A549 (cell line): ENCODE measurements at places on chromosomes 16 and 17. TPM values are rescaled to one million over a fixed set of nuclear protein-coding genes. Genes with fewer than 3 reads are reported as not detected.

Gene TXNDC11
- polyA plus RNA-seq = 22.7 to 26.3 TPM (median 24.1 TPM) in 3 replicates

Gene RAC3
- polyA plus RNA-seq = 19.9 to 21.0 TPM (median 20.4 TPM) in 3 replicates

Gene ADAD2
- not detected in 3 replicates for polyA plus RNA-seq

Gene PIRT
- not detected in 3 replicates for polyA plus RNA-seq

Gene C17orf100
- 2.4 to 3.1 TPM (median 2.6 TPM) in 3 replicates for polyA plus RNA-seq

Gene RHBDL1
- 1.2 to 1.6 TPM (median 1.4 TPM) in 3 replicates for polyA plus RNA-seq

Gene OTOP3
- not detected in 3 replicates for polyA plus RNA-seq

Gene CAVIN1
- 371 to 416 TPM (median 377 TPM) in 3 replicates for polyA plus RNA-seq

Gene CEP131
- polyA plus RNA-seq = 10.3 to 11.5 TPM (median 10.5 TPM) in 3 replicates

Gene GPR139
- polyA plus RNA-seq = not detected in 3 replicates

Gene SDR42E1
- polyA plus RNA-seq = 1.3 to 1.7 TPM (median 1.4 TPM) in 3 replicates

Gene TP53TG3
- polyA plus RNA-seq = 0.87 to 1.0 TPM (median 0.96 TPM) in 3 replicates

Gene ALG1
- polyA plus RNA-seq = 29.6 to 33.4 TPM (median 31.7 TPM) in 3 replicates

Gene ITGB3
- polyA plus RNA-seq = 3.7 to 6.2 TPM (median 5.0 TPM) in 3 replicates

Gene TMEM88
- 0.17 to 0.73 TPM (median 0.33 TPM) in 3 replicates for polyA plus RNA-seq

Gene LITAFD
- not detected in 3 replicates for polyA plus RNA-seq

Gene ALOX12B
- polyA plus RNA-seq = 1.0 to 1.5 TPM (median 1.3 TPM) in 3 replicates

Gene MPG
- 42.3 to 54.3 TPM (median 47.6 TPM) in 3 replicates for polyA plus RNA-seq

Gene SLC5A10
- polyA plus RNA-seq = 0.07 to 0.22 TPM (median 0.15 TPM) in 3 replicates

Gene UBE2O
- polyA plus RNA-seq = 24.5 to 25.9 TPM (median 25.7 TPM) in 3 replicates

Gene KCNAB3
- 3.2 to 4.8 TPM (median 3.4 TPM) in 3 replicates for polyA plus RNA-seq

Gene ZSCAN10
- polyA plus RNA-seq = not detected in 3 replicates

Gene PTGES3L
- 2.7 to 3.5 TPM (median 3.2 TPM) in 3 replicates for polyA plus RNA-seq

Gene WFDC1
- polyA plus RNA-seq = not detected in 3 replicates

Gene ITGA2B
- polyA plus RNA-seq = 2.2 to 4.4 TPM (median 4.1 TPM) in 3 replicates

Gene TAT
- 0.03 to 0.06 TPM (median 0.05 TPM) in 3 replicates for polyA plus RNA-seq

Gene C16orf74
- 8.0 to 9.3 TPM (median 9.1 TPM) in 3 replicates for polyA plus RNA-seq

Gene CFAP20
- polyA plus RNA-seq = 44.4 to 46.5 TPM (median 45.3 TPM) in 3 replicates

Gene CCL16
- polyA plus RNA-seq = not detected in 3 replicates

Gene CCDC144A
- 2.4 to 3.1 TPM (median 2.5 TPM) in 3 replicates for polyA plus RNA-seq

Gene TPSD1
- not detected in 3 replicates for polyA plus RNA-seq

Gene KRTAP3-2
- polyA plus RNA-seq = not detected in 3 replicates

Gene KRTAP9-2
- not detected in 3 replicates for polyA plus RNA-seq

Gene BRIP1
- 8.0 to 8.2 TPM (median 8.0 TPM) in 3 replicates for polyA plus RNA-seq

Gene GRAP
- polyA plus RNA-seq = 0.17 to 0.31 TPM (median 0.19 TPM) in 3 replicates

Gene SYNRG
- 12.3 to 13.1 TPM (median 13.1 TPM) in 3 replicates for polyA plus RNA-seq

Gene SP6
- polyA plus RNA-seq = 2.0 to 2.3 TPM (median 2.1 TPM) in 3 replicates

Gene TEX19
- polyA plus RNA-seq = 0.50 to 0.66 TPM (median 0.55 TPM) in 3 replicates

Gene PRAC1
- not detected in 3 replicates for polyA plus RNA-seq

Gene NPIPA2
- 1.1 to 3.7 TPM (median 2.3 TPM) in 3 replicates for polyA plus RNA-seq

Gene EXOC3L1
- polyA plus RNA-seq = not detected in 3 replicates

Gene KRTAP4-6
- polyA plus RNA-seq = not detected in 3 replicates

Gene PLCD3
- polyA plus RNA-seq = 104 to 107 TPM (median 105 TPM) in 3 replicates

Gene NHERF2
- 27.3 to 32.3 TPM (median 31.0 TPM) in 3 replicates for polyA plus RNA-seq

Gene TPSAB1
- polyA plus RNA-seq = not detected in 3 replicates

Gene STARD3
- 53.0 to 56.1 TPM (median 54.6 TPM) in 3 replicates for polyA plus RNA-seq

Gene SLC13A2
- not detected in 3 replicates for polyA plus RNA-seq

Gene PPY
- not detected in 3 replicates for polyA plus RNA-seq

Gene SHBG
- 0.37 to 0.63 TPM (median 0.50 TPM) in 3 replicates for polyA plus RNA-seq

Gene ZPBP2
- not detected in 3 replicates for polyA plus RNA-seq

Gene NXPH3
- 0.17 to 0.30 TPM (median 0.20 TPM) in 3 replicates for polyA plus RNA-seq

Gene TMEM95
- not detected in 3 replicates for polyA plus RNA-seq

Gene TMEM219
- 68.1 to 77.2 TPM (median 74.4 TPM) in 3 replicates for polyA plus RNA-seq
